HFFc6 (cell line): ENCODE measurements at places on chromosomes 7 and 10.

DNA sequence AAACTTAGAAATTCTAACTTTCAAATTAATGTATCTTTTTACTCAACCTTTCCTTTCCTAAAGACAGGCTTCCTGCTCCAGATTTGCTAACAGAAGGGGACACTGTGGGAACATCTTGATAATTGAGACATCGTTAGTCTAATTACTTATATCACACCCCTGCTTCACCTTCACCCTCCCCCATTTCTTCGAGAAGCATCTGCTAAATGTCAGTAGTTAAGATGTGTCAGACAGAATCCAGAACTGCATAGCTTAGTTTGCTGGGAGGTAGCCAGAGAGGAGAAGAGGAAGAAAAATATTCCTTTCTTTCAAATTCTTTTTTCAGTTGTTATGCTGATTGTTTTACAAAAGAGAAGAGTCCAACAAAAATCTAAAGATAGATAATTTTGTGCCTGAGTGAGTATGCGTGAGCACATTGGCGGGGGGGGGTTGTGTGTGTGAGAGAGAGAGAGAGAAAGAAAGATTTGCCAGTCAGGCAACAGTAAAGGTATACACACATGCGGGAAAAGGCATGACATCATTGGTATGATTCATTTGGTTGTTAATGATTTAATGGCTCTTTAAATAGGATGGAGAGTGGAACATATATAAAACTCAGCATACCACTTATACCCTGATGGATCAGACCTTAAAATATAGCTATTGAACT is 192.4 kb downstream of the PTN start:
- no peak for DNase-seq

GRCh38 chr7:15081891-15082290 is 179.3 kb upstream of the DGKB start:
- DNase-seq: no peak

DNA sequence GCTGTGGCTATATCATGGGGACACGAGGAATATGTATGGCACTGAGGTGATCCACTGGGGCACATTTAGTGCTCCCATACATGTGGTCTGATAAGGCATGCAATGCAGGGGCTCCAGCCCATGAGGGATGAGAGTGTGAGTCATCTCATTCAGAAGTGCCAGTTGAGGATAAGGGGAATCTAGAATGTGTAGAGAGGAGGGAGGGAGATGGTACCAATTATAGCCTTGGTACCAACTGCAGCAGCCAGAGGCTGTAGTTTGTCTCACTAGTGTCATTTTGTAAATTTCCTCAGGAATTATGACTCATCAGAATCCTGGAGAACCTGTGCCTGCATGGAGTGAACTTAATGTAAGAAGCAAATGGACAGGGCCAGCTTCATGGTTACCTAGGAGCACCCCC is 46.2 kb downstream of the LAMB4 start:
- DNase-seq: no peak

- no peak for DNase-seq
These were observed 56.3 kb upstream of the FAM3C start for GRCh38 chr7:121452389-121452788.

GRCh38 chr7:16645593-16646471 is at the start of the genes ANKMY2 and BZW2:
TSS of gene ANKMY2 (minus strand) at chr7:16645754. CDS start at chr7:16645573, 181 bp downstream.
TSS of gene BZW2 (plus strand) at chr7:16646181. CDS start at chr7:16665444, 19,263 bp downstream.
- DNase-seq: peak; percentile 97

- DNase-seq: no peak
These were observed 25.2 kb downstream of the IQCE start for GRCh38 chr7:2583798-2584580.

DNA sequence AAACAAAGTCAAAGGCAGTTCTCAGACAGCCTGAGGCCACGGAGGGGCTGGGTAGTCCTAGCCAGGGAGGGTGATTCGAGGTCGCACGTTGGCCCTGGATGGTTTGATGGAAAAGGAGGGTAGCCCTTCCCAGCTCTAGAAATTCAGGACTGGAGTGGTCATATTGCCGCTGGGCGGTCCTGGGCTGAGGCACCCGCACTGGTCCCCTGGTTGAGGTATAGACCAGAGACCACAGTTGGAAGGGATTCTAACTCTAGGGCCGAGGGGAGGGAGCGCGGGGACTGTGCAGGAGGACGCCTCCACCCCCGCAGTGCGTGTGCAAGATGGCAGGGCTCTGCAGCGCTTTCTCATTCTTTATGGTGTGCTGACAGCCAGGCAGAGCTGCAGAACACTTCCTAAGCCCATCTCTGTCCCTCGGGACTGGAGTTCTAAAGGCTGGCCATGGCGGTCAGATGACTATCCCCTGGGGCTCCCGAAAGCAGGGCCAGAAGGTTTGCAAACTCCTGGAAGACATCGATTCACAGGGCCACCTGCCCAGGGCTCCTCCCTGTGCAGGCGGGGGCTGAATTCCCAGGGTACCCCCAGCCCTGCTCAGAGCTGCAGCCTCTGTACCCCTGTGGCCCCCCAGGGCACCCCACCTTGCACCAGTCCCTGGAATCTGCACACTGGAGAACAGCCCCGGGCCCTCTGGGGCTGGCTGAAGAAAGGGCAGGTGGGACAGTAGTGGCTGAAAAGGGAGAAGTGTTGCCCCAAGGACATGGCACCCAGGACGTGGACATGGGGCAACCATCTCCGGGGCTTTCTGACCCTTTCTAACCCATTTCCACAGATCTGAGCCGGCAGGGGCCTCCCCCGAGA is 51.0 kb upstream of the ELN start:
- DNase-seq: no peak

DNA sequence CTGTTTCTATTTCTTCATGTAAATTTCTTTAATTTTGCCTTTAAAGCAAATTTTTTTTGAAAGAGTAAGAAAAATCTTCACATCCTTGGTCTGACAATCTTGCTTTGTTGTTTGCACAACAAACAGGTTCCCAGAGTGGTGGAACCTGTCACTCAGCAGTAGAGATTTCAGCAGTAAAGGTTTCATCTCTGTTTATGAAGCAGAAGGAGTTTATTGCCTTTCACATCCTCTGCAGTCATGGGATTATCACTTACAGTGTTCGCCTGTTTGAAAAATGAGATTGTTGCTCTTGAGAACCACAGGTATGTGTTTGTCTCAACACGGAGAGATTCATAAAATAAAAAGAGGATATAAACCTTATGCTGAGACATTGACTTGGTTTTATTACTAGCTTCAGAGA is 342.6 kb downstream of the IPMK start:
- peak; percentile 9 for DNase-seq

- DNase-seq: no peak
These were observed 27.1 kb upstream of the PIP start for GRCh38 chr7:143104759-143105158.

DNA sequence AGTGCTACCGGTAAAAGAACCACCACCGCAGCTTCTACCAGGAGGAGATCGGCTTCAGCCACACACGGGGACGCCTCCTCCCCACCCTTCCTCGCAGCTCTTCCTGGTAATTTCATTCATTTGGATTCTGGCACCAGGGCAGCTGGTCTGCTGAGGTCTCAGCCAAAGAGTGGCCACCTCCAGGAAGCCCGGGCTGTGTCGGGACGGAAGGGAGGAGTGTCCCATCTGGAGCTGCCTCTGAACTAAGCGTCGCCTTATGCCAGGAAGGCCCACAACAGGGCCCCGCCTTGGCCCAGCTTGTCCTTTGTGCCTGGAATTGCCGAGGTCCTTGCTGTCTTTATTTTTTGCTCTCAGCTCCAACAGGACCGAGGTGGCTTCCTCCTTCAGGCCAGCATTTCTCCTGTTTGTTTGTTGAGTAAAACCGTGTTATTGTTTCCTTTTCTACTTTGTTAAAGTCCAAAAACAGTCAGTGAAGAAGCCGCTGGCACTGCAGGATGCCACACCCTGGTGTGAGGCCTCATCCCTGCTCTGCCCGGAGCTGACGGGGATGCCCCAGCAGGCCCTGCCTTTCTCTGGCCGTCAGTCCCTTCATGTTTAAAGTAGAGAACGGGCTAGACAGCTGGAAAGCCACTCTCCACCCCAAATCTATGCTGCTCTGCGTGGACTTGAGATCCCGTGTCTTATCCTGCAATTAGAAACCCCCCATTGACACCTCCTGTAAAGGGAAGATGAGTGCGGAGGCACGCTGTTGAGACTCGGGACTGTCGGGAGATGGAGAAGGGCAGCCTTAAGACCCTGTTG is 24.5 kb upstream of the TTYH3 start:
- no peak for DNase-seq
